ENCODE measurements at places on chromosomes 6 and 20. TPM values are rescaled to one million over a fixed set of nuclear protein-coding genes. Genes with fewer than 3 reads are reported as not detected.

DNA sequence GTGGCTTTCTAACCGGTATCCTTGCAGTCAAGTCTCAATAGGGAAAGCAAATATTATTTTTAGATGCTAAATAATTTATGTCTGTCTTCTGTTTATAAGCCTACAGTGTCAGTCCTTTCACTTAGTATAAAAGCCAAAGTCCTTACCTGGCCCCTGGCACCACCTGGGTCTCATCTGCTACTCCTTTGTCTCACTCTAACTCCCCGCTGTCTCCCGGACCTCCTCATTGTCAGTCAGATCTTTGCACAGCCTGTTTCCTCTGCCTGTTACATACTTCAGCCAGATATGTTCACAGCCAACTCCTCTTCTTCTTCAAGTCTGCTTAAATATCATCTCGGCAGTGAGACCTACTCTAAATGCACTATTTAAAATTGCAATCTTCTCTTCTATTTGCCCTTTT lies 84.2 kb downstream of the THEMIS start:
- no peak overlapping the region for H3K27ac ChIP-seq
- H3K4me3 ChIP-seq, result no peak overlapping the region
- peaks cover 26% of the 10 kb centered on the region for H3K4me1 ChIP-seq

DNA sequence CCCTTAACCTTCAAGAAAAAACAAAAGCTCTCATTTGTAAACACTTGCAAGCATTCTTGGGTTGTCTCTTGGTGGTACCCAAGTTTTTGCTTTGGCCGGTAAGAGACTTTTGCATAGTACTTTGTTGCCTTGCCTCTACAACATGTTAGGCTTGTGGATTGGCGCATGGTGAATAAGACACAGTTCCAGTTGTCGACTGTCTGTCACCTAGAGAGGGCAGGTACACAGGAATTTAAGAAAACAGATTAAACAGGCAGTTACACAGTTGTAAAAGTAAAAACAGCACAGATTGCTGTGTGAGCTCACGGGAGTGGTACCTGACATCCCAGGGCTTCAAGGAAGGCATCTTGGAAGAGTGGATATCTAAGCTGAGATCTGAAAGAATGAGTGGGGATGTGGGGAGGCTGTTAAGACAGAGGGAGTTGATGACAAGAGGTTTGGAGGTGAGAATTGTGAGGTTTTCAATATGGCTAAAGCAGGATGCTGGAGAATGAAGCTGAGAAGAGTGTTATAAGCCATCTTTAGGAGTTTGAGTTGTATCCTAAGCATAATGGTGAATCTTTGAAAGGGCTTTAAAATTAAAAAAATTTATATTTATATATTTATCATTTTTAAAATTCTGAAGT lies 19.2 kb downstream of the UTRN start:
- no peak overlapping the region for H3K4me3 ChIP-seq
- no peak overlapping the region for H3K27ac ChIP-seq
- H3K36me3 ChIP-seq, result no peaks in the 10 kb centered on the region
- H3K4me1 ChIP-seq, result no peaks in the 10 kb centered on the region
- no peaks in the 10 kb centered on the region for H3K27me3 ChIP-seq
- no peak for DNase-seq

Gene ADGB
- total RNA-seq, result not detected

DNA sequence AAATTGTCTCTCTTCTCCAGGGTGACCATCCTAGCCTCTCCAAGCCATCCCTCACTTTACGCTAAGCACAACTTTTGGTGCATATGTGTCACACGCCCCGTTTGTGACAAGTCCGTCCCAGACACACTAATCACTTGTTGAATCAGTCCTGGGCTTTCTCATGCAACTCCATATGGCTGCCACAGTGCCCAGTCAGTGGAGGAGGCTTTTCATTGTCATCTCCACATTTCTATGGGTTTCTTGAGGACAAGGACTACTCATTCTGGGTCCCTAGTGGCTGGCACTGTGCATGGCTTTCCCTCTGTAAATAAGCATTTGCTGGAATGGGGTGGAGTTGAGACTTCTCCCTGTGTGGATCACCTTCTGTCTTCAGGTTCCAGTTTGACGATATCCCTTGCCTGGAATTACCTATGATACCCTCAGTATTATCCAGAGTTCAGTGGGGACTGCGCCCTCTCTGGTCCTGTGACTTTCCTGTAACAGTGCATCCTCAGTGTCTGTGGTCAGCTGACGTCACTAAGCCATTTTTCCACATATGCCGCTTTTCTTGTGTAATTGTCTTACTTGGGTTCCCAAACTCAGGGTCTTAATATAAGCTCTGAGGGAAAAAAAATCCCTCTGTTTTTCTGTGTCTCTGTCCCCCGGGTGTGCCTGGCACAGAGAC lies 59.8 kb upstream of the MYL9 start:
- no peak for DNase-seq
- no peak overlapping the region for H3K4me3 ChIP-seq
- H3K4me1 ChIP-seq, result no peaks in the 10 kb centered on the region
- H3K27ac ChIP-seq, result no peak overlapping the region

GRCh38 chr20:10658051-10658823 lies 15.6 kb downstream of the JAG1 start:
- H3K27me3 ChIP-seq, result peaks cover 12% of the 10 kb centered on the region
- no peak for DNase-seq
- H3K27ac ChIP-seq, result no peak overlapping the region
- H3K4me3 ChIP-seq, result no peak overlapping the region

DNA sequence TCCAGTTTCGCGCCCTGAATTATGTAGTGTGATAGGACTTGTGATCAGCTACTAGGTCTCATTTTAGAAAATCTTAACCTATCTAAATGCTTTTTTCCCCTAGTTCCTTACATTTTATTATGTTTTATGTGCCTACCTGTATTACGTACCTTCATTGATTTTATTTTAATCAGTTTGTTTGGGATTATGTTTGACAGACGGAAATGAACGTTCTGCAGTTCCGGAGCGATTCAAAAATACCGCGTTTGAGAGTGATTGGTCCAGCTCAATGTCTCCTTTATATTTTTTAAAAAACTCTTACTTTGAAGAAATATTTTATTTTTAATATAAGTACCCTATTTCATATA lies 114.3 kb upstream of the BTN3A2 start:
- no peaks in the 10 kb centered on the region for H3K36me3 ChIP-seq
- H3K4me3 ChIP-seq, result peak overlapping the region; percentile 97
- no peak for DNase-seq
- H3K27ac ChIP-seq, result peak overlapping the region; percentile 47
- no peaks in the 10 kb centered on the region for H3K27me3 ChIP-seq

DNA sequence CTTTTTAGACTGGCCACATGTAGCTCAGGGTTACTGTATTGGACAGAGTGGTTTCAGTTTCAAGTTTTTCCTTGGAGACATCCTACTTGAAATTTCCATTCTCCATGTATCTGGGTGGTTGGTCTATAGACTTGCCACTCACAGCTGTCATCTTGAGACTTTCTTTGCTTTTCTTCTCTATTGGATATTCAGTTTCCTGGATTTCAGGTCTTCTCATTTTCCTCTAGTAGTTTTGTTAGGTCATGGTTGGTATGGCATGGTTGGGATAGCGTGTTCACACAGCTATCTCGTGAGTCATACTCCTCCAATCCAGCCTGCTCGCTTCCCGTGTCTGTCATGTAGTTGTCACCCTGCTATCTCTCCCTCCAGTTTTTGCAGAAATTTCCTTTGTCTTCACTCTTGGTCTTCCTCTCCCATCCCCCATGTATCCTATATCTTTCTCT lies 48.3 kb downstream of the PTPN1 start:
- no peak for DNase-seq
- no peaks in the 10 kb centered on the region for H3K4me1 ChIP-seq
- H3K27ac ChIP-seq, result no peak overlapping the region
- no peaks in the 10 kb centered on the region for H3K27me3 ChIP-seq
- H3K36me3 ChIP-seq, result no peaks in the 10 kb centered on the region

DNA sequence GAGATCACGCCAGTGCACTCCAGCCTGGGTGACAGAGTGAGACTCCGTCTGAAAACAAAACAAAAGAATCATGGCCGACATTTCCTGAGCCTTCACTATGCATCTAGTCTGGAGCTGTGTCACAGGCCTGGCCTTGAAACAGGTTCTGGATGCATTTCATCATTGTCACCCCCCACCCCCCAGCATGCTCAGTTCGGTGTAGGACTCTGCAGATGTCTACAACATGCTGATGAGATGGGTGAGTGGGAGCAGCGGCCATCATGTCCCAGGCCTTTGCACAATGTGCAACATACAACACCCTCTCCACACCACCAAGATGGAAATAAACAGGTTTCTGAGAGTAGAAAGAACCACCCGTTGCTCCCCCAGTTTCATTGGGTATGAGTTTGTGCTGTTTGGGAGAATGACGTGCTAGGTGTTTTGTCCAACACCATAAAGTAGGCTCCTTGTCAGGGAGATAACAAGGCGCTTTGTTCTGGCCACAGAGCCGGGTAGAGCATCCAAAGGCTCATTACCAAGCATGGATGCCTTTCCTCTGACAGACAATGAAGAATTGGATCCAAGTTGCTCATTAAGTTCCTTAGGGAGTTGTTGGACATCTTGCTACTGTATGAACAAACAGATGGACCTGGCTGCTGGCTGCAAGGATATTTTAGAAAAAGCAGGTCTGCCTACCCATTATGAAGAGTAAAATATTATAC lies 22.1 kb downstream of the SNHG17 start:
- no peak for DNase-seq
- H3K4me3 ChIP-seq, result no peak overlapping the region
- H3K4me1 ChIP-seq, result no peaks in the 10 kb centered on the region

Gene PPDPF
- 147 TPM for total RNA-seq

GRCh38 chr20:6974838-6975237 lies 207.4 kb downstream of the BMP2 start:
- H3K27ac ChIP-seq, result no peak overlapping the region
- H3K4me1 ChIP-seq, result no peaks in the 10 kb centered on the region
- DNase-seq, result no peak
- no peak overlapping the region for H3K4me3 ChIP-seq
- no peaks in the 10 kb centered on the region for H3K27me3 ChIP-seq

GRCh38 chr20:17059465-17059864 lies 167.4 kb upstream of the PCSK2 start:
- no peak overlapping the region for H3K27ac ChIP-seq
- no peaks in the 10 kb centered on the region for H3K36me3 ChIP-seq
- DNase-seq, result no peak
- H3K4me3 ChIP-seq, result no peak overlapping the region

DNA sequence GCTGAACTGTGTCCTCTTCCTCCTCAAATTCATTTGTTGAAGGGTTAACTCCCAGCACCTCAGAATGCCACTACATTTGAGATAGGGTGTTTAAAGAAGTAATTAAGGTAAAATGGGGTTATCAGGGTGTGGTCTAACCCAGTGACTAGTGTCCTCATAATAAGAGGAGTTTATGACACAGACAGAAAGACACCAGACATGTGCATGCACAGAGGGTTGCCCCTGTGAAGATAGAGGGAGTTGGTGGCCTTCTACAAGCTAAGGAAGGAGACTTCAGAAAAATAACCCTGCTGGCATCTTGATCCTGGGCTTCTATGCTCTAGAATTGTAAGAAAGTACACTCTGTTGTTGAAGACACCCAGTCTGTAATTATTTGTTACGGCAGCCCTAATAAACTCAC lies 24.9 kb upstream of the EDN1 start:
- no peak overlapping the region for H3K4me3 ChIP-seq
- H3K4me1 ChIP-seq, result no peaks in the 10 kb centered on the region
- no peak for DNase-seq
- H3K36me3 ChIP-seq, result no peaks in the 10 kb centered on the region

- no peak for DNase-seq
- H3K4me3 ChIP-seq, result no peak overlapping the region
- no peaks in the 10 kb centered on the region for H3K4me1 ChIP-seq
Measured at GRCh38 chr6:52749556-52750152, 13.6 kb downstream of the GSTA2 start.

Gene SPINT3
- not detected for total RNA-seq

GRCh38 chr6:93675856-93676417 lies 256.6 kb upstream of the EPHA7 start:
- H3K27me3 ChIP-seq, result no peaks in the 10 kb centered on the region
- no peak overlapping the region for H3K27ac ChIP-seq
- H3K4me1 ChIP-seq, result no peaks in the 10 kb centered on the region
- H3K4me3 ChIP-seq, result no peak overlapping the region

- no peak overlapping the region for H3K27ac ChIP-seq
- no peak for DNase-seq
- no peaks in the 10 kb centered on the region for H3K4me1 ChIP-seq
- no peak overlapping the region for H3K4me3 ChIP-seq
- no peaks in the 10 kb centered on the region for H3K27me3 ChIP-seq
Measured at GRCh38 chr20:46485431-46485830, 27.9 kb downstream of the ZNF334 start.

DNA sequence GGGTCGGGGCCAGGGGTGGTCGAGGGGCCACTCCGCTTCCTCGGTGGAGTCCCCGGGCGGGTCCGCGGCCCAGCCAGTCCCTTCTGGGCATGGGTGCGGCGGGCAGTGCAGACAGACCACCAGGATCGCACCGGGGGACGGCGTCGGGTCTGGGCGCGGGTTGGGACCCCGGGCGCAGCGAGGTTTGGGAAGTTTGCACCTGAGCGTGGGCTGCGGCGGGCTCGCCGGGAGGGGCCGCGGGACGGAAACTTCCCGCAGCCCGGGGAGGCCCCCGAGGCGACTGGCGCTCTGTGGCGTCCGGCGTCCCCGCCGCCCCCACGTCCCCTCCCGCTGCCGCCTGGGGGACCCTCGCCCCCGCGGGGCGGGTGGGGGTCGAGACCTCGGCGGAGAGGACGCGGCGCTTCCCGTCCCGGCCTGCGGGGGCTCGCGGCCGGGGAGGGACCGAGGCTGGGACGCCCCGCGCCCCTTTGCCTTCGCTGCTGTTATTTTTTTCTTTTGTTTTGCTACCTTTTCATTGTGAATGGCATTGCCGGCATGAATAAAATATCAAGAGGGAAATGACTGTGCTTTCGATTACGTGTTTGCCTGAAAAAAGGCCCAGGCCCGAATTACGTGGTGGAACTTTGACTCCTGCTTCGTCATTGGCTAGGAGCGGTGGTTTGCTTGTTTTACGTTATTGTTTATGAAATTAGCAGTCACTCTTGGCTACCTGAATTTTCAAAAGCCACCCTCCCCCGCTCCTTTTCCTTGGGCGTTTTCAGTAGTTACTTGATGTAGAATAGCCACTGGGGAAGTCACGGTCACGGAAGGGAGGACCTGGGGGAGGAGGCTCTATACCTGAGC lies 703 bp downstream of the SNX9 start:
- H3K4me1 ChIP-seq, result peaks cover 9% of the 10 kb centered on the region
- H3K27me3 ChIP-seq, result no peaks in the 10 kb centered on the region
- H3K4me3 ChIP-seq, result peak overlapping the region; percentile 77
- H3K27ac ChIP-seq, result peak overlapping the region; percentile 75
- peak; percentile 85 for DNase-seq

DNA sequence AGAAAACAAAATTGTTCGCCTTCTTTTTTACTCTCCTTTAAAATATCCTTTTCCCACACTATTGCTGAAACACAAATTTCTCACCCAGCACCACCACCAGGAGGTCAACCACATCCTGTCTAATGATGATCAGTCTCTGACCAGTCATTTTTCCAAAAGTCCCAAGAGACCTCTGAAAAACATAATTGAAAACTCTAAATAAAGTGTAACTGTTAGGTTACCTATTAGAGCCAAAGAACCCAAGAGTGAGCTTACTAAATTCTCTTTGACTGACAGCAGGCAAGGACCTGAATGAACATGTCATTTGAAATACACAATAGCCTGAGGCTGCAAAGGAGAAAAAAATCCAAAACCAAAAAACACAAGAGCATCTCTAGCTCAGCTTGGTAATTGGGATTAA lies 735.4 kb downstream of the CBLN4 start:
- H3K27ac ChIP-seq, result no peak overlapping the region
- DNase-seq, result no peak
- no peaks in the 10 kb centered on the region for H3K36me3 ChIP-seq
- H3K4me1 ChIP-seq, result no peaks in the 10 kb centered on the region
- H3K27me3 ChIP-seq, result no peaks in the 10 kb centered on the region
- no peak overlapping the region for H3K4me3 ChIP-seq
